NCI-H2081 (cell line): ENCODE measurements at places on chromosomes 2 and 18.

DNA sequence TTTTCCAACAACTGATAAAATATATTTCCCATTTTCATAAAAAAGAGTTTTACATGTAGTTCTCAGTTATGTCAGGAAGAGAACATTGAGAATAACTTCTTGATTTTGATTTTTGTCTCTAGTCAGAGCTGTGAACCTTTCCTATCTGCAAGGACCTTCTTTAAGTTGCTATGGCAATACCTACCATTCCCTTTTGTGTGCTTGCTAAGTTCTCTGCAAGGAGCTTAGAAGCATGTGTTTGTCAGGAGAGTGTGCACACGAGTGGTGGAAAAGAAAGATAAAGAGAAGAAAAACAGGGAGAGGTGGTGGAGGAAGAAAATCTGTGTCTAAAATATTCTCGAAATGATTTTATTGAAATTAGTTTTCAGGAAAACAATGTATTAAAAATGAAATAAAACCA, 140.3 kb upstream of the SLC8A1 start:
- no peak for DNase-seq

- no peak for DNase-seq
Observed at GRCh38 chr2:3038636-3039035, 339.0 kb downstream of the EIPR1 start.

GRCh38 chr2:12728221-12728777, 11.6 kb downstream of the TRIB2 start:
- DNase-seq = no peak

DNA sequence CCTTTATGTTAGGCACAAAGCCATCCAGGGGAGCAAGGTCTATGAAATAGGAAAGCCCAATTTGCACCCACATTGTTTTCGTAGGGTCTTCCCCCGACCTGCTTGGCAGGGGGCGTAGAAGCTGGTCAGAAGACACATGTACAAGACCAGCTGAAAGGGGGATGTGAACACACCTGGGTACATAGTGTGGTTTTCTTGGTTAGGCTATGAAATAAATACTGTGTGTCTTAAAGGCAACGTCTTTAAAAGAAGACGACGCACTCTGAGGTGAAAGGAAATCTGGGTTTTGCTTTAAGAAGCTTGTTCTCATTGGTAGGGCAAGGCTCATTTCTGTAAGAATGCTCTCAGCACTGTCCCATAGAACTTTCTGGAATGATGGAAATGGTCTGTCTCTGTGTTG, 60.0 kb upstream of the KLF7 start:
- no peak for DNase-seq

GRCh38 chr2:152126664-152127063, 27.8 kb upstream of the CACNB4 start:
- DNase-seq = no peak
